ENCODE measurements at places on chromosomes 12 and 14.

GRCh38 chr14:55874785-55875184, 243.4 kb upstream of the PELI2 start:
- H3K36me3 ChIP-seq, result no peaks in the 10 kb centered on the region
- no peak overlapping the region for H3K4me3 ChIP-seq
- no peaks in the 10 kb centered on the region for H3K4me1 ChIP-seq
- no peak for DNase-seq

DNA sequence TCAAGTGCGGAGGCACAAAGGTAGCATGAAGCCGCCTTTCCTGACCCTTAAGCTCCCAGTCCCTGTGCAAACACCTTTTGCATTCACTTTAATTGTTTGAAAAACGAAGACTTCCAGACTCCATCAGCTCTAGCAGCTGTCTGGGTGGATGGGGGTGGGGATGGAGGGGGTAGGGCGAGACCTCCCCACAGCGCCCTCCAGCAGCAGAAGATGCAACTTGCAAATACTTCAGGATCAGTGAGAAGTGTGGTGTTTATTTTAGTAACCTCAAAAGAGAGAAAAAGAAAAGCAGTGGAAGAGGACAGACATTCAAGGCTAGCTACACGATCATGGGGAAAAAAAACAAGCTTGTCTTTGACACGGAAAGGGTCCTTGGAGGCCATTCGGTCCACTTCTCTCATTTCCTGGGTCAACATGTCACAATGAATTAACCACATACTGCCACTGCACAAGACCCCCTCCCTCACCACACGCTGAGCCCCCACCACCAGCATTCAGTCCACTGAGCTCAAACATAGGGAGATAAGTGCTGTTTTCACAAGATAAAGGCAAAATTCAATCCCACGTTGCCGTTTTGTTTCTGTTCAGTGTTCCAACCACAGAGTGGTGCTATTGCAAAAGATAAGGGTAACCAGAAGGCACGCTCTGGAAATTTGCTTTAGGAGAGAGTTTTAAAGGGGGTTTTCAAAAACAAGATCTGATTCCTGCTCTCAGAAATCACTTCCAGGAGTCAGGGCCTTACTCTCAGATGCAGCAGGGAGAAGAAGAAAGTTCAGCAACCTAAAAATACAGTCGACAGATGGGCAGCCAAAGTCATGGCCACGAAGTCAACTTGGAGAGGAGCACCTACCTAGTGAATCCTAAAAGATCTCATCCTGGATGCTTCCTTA, 3.3 kb upstream of the NTF3 start:
- peaks cover 45% of the 10 kb centered on the region for H3K27me3 ChIP-seq
- no peaks in the 10 kb centered on the region for H3K36me3 ChIP-seq
- DNase-seq, result peak; percentile 67
- no peaks in the 10 kb centered on the region for H3K4me1 ChIP-seq

DNA sequence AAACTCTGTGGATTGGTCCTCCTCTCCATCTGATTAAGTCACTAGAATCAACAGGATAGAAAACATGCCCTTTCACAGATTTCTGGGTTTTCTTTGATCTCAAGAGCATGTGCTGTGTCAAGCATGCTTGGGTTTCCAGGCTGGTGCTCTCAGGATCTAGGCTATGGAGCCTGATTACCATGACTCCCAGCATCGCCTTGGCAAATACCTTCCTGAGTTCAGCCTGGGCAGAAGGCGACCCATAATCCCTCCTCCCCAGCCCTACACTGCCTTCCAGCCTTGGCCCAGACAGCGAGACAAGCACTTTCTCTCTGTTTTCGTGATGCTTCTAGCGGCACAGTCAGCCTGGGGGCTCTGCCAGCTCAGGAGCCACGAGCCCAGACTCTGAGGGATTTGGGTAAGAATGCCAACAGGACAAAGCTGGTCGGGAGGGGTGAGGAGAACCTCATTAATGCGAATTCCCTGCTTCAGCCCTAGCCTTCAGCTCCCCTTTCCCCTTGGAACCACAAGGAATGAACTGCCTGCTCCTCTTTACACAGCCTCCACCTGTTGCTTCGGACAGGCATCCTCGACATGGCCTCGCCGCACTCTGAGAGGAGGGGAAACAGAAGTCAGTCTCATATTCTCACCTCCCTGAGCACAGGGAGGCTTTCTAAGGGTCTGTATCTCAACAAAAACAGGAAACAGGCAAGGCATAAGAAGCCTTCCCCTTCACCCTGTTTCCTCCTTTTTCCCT, 227.1 kb downstream of the MSRB3 start:
- no peaks in the 10 kb centered on the region for H3K36me3 ChIP-seq
- H3K4me3 ChIP-seq, result no peak overlapping the region
- DNase-seq, result no peak
- no peak overlapping the region for H3K27ac ChIP-seq
- H3K27me3 ChIP-seq, result no peaks in the 10 kb centered on the region
- H3K4me1 ChIP-seq, result peaks cover 5% of the 10 kb centered on the region

DNA sequence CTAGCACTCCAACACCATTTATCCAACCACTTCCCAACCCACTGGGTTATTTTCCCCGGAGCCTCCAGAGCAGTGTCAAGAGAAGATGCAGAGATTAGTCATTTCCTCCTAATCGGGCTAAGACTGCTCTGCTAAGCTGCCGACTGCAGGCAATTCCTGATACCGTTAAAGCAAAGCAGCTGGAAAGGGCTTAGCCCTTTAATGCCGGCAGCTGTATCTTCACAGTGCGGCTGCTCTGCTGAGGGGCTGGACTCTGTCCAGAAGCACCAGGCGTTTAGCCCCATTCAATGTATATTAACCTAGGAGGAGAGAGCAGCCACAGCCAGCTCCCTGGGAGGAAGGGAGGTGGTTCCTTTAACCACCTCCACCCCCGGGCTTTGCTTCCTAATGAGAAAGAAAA, 11.1 kb downstream of the AQP6 start:
- no peak overlapping the region for H3K4me3 ChIP-seq
- no peak for DNase-seq
- H3K27me3 ChIP-seq, result no peaks in the 10 kb centered on the region
- peak overlapping the region; percentile 42 for H3K27ac ChIP-seq

GRCh38 chr12:92717202-92717601, 14.4 kb downstream of the PLEKHG7 start:
- H3K27me3 ChIP-seq, result no peaks in the 10 kb centered on the region
- H3K4me1 ChIP-seq, result peaks cover 10% of the 10 kb centered on the region
- H3K27ac ChIP-seq, result no peak overlapping the region
- H3K36me3 ChIP-seq, result no peaks in the 10 kb centered on the region
- no peak overlapping the region for H3K4me3 ChIP-seq

Data from left lung (tissue), 14 donors.